ENCODE measurements at places on chromosomes 4 and X. TPM values are rescaled to one million over a fixed set of nuclear protein-coding genes. Genes with fewer than 3 reads are reported as not detected.

Gene PCDH19
- 0.12 TPM for total RNA-seq

Gene DNASE1L1
- total RNA-seq, result 54.7 TPM

Gene USP17L15
- 0.11 TPM for total RNA-seq

Gene FAM9B
- total RNA-seq, result not detected

Gene STK26
- 13.6 TPM for total RNA-seq

Gene CXCL3
- 3.3 TPM for total RNA-seq

Gene NR0B1
- total RNA-seq, result 1.9 TPM

Gene FGG
- total RNA-seq, result not detected

Gene JAKMIP1
- not detected for total RNA-seq

Gene CAPN6
- total RNA-seq, result under 0.01 TPM

Gene CCDC149
- 13.5 TPM for total RNA-seq

Gene USP17L10
- total RNA-seq, result not detected

Gene HERC5
- total RNA-seq, result 2.7 TPM

Gene BEND2
- total RNA-seq, result not detected

Gene SPINK2
- not detected for total RNA-seq

Gene RNF150
- total RNA-seq, result 1.3 TPM

Gene HMGN5
- 1.7 TPM for total RNA-seq

Gene GABRB1
- total RNA-seq, result not detected

Gene UBE2A
- 28.0 TPM for total RNA-seq

Gene SLC16A2
- total RNA-seq, result 14.4 TPM

Gene LINC00632
- 9.8 TPM for total RNA-seq

Gene GAGE12H
- not detected for total RNA-seq

Gene MAGEA12
- not detected for total RNA-seq

Gene EDA
- total RNA-seq, result 1.1 TPM

Data from uterine smooth muscle cell (primary cell).